HT1080 (cell line): ENCODE measurements at places on chromosomes 16 and 17.

GRCh38 chr16:64892835-64893785, 228.8 kb downstream of the CDH11 start:
- DNase-seq = peak; percentile 38

DNA sequence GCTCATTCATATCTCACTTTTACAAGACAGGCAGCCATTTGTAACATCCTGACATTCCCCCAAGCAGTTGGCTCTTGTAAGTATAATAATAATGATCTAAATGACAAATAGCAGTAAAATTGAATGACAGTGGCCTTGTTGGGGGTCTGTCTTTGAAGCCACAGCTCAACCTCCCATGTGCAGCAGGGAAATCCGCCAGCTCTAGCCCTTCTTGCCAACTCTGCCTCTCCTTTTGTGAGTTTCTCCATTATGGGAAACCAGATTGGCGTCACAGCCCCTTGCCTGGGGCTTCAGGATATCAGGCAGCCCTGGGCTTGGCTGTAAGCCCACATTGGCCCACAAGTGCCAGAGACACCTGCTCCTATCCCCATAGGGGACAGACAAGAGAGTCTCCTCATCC, 70.4 kb upstream of the CACNG5 start:
- no peak for DNase-seq

- no peak for DNase-seq
These were observed 21.5 kb downstream of the MRC2 start for GRCh38 chr17:62648956-62649294.

DNA sequence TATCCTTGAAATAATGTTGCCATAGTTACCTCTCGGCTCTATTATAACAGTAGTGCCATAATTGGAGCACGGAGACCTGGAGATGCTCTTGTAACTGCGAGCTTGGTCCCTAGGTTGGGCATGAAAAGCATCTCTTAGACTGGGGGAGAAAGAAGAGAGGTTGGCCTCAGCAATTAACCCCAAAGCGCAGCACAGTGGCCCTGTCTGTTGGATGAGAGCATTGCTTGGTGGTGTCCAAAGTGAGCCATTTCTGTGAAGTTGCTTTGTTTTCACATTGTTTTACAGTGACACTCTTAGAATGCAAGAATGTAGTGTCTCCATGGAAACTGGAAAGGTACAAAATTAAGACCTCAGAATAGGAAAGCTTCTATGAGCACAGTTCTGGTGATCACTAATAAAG, 660.7 kb upstream of the EEF2KMT start:
- no peak for DNase-seq

- DNase-seq = no peak
These were observed 16.7 kb upstream of the USP36 start for GRCh38 chr17:78857266-78857665.
